ENCODE measurements at places on chromosomes 3 and 15. TPM values are rescaled to one million over a fixed set of nuclear protein-coding genes. Genes with fewer than 3 reads are reported as not detected.

Gene IGSF10
- not detected for total RNA-seq

GRCh38 chr3:182115328-182116015, 403.7 kb downstream of the SOX2 start:
- peak; percentile 21 for DNase-seq

DNA sequence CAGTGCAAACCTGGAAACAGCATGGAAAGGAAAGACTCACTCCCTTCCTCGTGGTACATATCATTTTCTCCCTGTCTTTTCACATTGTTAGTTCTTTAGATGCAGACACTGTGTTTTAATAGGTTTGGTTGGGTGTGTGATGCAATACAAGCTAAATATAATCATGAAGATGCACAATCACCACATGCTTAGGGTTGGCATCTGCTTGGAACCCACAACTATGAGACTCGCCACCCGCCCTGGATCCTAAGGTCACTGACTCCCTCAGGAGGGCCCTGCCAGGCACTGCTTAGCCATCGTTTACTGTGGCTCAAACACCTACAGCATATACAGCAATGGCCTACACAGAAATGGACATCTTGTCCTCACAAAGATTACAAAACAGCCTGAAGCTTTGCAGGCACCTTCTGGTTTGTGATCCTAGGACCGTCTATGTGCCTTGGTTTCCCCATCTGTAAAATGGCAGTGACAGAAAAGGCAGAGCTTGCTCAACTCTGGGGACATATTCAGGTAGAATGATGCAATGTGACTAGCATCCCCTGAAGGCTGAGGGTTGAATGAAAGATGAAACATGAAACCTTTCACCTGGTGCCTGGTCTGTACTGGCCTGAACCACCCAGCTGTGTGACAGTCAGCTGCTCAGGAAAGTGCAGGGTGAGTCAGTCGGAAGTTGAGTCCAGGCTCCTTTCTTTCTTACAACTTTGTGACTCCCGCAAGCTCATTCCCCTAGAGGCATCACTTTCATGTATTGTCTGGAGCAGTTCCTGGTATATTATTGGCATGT, 123.6 kb upstream of the PFN2 start:
- DNase-seq: peak; percentile 92

Gene SKOR1
- under 0.01 TPM for total RNA-seq

DNA sequence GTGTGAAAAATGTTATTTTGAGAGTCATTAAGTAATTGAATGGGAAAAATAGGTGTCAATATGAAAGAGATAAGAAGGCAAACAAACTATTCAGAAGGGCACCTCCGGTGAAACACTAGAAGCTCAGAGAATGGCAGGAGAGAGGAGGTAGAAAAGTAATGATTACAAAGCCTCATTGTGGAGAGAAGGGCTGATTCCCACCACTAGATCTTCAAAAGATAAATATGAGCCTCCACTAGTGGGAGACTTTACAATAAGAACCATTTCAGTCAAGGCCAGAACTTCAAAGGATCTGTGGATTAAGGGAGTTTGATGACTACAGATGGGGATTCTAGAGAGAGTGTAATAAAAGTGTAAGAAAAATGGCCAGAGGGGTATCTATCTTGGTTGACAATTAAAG, 535.6 kb downstream of the NLGN1 start:
- DNase-seq: no peak

GRCh38 chr15:101313041-101313761, 18.2 kb upstream of the SNRPA1 start:
- DNase-seq: no peak

- peak; percentile 48 for DNase-seq
Measured at GRCh38 chr15:28975766-28976179, 90.0 kb downstream of the APBA2 start.

Gene IL20RB
- 66.9 TPM for total RNA-seq

DNA sequence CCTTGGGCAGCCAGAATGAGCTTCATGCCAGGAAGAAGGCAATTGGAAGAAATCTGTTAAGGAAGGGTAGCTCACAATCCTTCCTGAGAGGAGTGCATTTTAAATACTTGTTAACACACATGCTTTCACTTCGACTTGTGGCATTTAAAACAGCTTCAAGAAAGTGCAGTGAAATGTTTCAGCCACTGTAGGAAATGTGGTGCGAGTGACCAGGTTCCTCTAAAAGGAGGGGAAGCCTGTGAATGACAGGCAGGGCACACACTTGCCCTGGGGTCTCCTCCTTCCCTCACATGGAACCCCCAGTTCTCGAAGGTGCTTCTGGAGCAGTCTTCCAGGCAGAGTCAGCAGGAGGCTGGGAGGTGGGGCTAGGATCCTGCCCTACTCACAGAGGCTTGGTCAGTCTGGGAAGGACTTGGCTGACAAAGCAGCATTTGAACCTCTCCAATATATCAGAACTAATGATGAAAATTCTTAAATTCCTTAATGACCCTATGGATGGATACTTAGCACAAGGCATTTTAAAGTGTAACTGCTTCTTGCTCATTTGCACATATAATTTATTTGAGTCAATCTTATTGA, 358.6 kb downstream of the CHST2 start:
- DNase-seq: no peak

GRCh38 chr15:54556231-54556630, 578.0 kb downstream of the UNC13C start:
- DNase-seq: no peak

Gene ARHGAP31
- total RNA-seq: 11.5 TPM

GRCh38 chr3:178827285-178827856, 244.2 kb downstream of the ZMAT3 start:
- DNase-seq: no peak

- DNase-seq: peak; percentile 52
Measured at GRCh38 chr15:99755692-99756409, 22.6 kb upstream of the LYSMD4 start.

DNA sequence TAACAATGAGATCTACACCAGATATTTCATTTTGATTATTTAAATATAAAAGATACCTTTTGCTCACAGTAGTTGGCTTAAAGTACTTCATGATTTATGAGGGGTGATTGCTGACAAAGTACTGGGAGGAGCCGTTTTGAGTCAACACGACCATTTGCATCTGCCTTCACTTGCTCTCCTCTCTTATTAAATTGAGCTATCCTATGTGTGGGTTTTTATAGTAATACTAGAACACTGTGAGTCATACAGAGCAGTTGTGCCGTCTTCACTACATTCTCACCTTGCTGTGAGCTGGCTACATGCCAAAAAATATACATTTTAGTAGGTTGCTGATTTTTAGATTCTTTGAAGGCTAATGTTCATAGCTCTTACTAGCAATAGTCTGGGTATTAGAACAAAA, 161.2 kb downstream of the ALCAM start:
- peak; percentile 87 for DNase-seq

Gene IL17RB
- 0.13 TPM for total RNA-seq

Gene ADCY5
- total RNA-seq: 0.67 TPM

- DNase-seq: no peak
Measured at GRCh38 chr15:64949383-64950186, 37.9 kb downstream of the ANKDD1A start.

- DNase-seq: no peak
Measured at GRCh38 chr3:171901615-171902312, 58.6 kb downstream of the TMEM212 start.

DNA sequence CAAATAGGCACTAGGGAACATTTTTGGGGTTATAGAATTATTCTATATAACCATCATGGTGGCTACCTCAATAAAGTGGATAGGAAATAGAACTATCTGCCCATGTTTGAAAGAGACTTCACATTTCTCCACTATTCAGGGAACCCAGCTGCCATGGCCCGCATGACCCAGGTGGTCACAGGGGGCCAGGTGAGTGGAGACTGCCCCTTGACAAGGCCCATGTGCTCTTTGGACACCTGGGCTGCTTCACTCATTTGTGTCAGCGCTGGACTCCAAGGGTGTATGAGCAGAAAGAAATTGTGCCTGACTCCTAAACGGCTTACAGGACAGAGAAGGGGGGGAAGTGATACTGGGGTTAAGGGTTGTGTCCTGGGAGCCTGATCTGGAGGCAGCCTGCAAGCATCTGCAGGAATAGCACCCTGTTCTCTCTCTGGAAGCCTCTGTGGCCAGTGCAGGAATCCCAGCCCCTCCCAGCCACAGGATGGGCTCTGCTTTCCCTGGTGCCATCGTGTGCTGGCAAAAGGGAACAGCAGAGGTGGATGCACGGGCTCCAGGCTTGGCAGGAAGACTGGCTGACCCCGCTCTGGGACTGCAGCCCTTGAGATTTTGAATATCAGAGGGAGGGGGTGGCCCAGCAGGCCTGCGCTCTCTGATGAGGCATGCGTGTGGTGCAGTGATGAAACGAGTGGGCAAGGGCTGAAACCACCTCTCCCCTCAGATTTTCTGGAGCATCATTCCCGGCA, 9.1 kb upstream of the C3orf22 start:
- DNase-seq: no peak

Gene ADIPOQ
- total RNA-seq: not detected

GRCh38 chr3:43998836-43999727, 242.6 kb upstream of the TOPAZ1 start:
- peak; percentile 51 for DNase-seq

DNA sequence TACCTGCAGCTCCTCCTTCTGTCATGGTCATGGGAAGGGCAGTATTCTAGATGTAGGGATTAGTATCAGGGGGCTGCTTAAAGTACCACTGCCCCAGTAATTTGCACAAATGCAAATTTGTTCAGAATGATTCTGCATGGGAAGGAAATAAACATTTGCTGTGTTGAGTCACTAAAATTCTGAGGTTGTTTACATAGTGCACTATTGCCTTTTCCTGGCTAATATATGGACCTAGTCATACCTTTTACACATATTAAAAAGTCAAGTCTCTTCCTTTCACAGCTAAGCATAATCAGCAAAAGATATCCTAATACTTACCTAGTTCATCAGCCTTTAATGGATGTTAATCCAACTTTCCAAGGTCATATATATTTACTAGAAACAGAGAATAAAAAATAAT, 746.4 kb upstream of the NR2F2 start:
- DNase-seq: no peak

- DNase-seq: no peak
Measured at GRCh38 chr15:37793851-37794250, 140.6 kb upstream of the TMCO5A start.

DNA sequence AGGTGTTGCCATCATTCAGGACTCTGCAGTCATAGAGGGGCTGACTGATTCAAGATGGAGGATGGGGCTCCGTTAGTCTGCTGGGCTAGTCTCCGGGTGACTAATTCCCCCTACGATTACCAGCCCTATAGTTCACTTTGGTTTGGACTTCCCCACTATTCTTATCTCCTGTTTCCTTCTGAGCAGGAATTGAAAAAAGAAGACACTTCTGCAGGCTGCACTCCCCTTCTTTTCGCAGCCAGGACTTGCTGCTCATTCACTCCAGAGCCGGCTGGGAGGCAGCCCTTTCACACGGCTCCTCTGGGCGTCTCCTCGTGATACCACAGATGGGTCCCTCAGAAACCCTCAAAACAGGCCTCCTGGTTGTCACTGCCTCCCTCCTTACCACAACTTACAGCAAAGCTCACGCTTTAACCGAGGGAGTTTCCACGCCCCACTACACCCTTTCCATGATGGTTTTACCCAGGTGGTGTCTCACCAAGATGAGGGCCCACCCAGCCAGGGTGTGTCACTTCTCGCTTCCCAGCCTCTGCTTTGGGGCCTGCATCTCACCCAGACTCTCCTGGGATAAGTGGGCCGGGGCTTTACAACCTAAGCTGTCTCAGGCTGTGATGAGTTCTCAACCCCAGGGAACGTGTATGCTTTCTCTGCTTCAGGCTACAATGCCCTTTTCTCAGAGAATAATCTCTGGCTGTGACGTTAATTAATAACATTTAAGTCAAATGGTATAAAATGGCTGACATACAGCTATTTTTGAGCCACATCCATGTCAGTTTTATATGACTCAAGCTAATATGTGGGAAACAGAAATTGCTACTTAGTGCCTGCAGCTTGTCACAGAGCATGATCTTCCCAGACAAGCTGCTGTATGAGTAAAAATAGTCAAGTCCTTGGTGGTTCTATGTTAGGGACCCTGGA, 11.9 kb downstream of the CX3CR1 start:
- DNase-seq: no peak

Gene PSTPIP1
- total RNA-seq: 0.67 TPM

Gene PP2D1
- total RNA-seq: not detected

- no peak for DNase-seq
Measured at GRCh38 chr3:27679691-27680090, 42.4 kb downstream of the EOMES start.

GRCh38 chr3:54372232-54372631, 249.9 kb downstream of the CACNA2D3 start:
- no peak for DNase-seq

- no peak for DNase-seq
Measured at GRCh38 chr3:46607603-46608028, 4.7 kb upstream of the FAM240A start.

- no peak for DNase-seq
Measured at GRCh38 chr15:61151791-61152190, 77.3 kb downstream of the RORA start.

DNA sequence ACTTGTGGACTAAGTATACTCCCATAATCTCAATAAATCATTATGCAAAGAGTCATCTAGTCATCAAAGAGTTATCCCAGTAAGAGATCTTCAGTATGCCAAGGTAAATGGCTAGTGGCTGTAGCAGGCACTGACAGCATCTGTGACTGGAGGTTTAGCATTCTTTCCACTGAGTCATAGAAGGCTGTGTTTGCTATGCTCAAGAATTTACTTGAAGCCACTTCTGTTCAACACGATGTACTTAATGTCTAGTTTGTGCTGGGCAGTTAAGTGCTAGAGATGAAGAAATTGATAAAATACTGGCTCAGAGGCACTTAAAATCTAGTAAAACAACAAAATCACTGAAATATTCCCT, 13.0 kb downstream of the ZBED2 start:
- DNase-seq: peak; percentile 85

GRCh38 chr15:32843219-32843815, 125.5 kb downstream of the GREM1 start:
- no peak for DNase-seq

DNA sequence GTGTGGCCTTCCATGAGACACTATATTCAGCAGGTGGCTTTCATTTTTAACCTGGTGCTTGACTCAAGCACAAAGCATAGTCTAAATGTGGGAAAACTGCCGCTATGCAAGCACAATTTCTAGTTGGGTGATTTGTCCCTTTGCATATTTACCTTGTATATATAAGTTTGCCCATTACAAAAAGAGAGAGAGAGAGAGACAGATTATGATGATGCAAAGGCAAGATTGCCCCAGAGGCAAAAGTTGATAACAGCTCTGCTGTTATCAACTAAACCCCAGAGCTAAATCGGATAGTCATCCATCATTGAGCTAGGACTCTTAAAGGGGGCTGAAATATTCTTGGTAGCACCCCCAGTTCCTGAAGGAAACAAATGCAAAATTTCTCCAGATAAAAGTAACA, 141.5 kb downstream of the AQP9 start:
- no peak for DNase-seq

- DNase-seq: peak; percentile 37
Measured at GRCh38 chr3:196537319-196537984, 22.3 kb upstream of the SMCO1 start.
